ENCODE measurements at places on chromosomes 5 and 9. TPM values are rescaled to one million over a fixed set of nuclear protein-coding genes. Genes with fewer than 3 reads are reported as not detected.

- DNase-seq: no peak
Observed at GRCh38 chr9:69476797-69477196, 151.8 kb downstream of the ENTREP1 start.

GRCh38 chr9:115024925-115025535 is 92.9 kb downstream of the TNC start:
- DNase-seq: no peak

The GCNT4 gene
- polyA plus RNA-seq: 1.6 TPM

GRCh38 chr5:1007681-1008450 is 736 bp upstream of the NKD2 start:
- DNase-seq: no peak

GRCh38 chr9:105044518-105044917 is 116.6 kb upstream of the ABCA1 start:
- no peak for DNase-seq

- DNase-seq: no peak
Observed at GRCh38 chr5:14922456-14922855, 50.9 kb upstream of the ANKH start.

The PDZD2 gene
- polyA plus RNA-seq: 16.5 TPM

GRCh38 chr5:140273401-140273877 is 29.5 kb downstream of the PFDN1 start:
- DNase-seq: no peak

The SCGB3A2 gene
- 2,391 TPM for polyA plus RNA-seq

DNA sequence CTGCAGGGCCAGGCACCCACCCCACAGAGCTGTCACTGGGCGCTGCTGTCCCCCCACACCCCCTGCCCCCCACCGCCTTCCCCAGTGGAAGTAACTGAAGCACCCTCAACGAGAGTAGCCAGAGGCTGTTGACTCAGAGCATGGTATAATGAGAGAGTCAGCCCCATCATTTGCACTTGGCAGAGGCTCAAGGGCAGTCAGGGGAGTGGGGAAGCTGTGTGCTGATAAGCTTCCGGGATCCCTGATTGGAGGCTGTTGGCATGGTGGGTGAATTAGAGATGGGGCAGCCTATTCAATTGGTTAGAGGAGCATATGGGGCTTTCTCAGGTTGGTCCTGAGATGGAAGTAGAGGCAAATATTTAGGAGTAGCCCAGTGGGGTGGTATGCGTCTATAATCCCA is 77.1 kb upstream of the GOLM1 start:
- no peak for DNase-seq

The C9 gene
- not detected for polyA plus RNA-seq

The PDLIM7 gene
- 70.4 TPM for polyA plus RNA-seq

GRCh38 chr5:171580502-171581265 is 161.2 kb downstream of the FGF18 start:
- DNase-seq: peak; percentile 28

DNA sequence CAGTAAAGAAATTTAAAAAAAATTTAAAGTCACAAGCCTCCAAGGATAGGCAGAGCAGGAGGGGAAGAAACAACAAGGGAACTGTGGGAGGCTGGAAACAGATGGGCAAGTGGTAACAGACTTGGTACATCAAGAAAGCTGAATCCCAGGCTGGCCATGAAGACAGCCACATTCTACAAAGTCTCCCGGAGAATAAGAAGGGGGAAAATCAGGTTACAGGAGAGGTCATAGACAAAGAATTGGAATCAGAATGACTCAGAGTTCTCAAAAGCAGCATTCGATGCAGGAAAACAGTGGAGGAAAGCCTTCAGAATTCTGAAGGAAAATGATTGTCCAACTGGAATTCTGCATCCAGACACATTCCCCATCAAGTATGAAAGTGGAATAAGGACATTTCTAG is 129.7 kb downstream of the ADAMTS2 start:
- DNase-seq: no peak

DNA sequence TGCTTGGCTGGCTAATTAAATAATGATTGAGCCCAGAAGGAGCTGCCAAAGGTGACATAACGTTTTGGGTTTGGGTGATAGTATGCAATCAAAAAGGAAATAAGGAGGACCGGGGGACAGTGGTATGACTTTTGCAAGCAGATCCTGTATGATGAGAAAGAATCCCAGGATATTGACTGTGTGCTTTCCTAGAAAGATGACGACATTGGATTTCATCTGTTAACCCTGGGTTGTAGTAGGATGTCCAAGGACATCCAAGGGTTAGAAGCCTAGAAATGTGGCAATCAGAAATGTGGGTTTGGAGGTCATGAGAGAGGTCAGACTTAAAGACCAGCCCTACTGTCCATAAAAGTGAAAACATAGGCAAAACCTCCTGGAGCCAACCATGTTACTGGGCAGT is 50.3 kb upstream of the HMHB1 start:
- DNase-seq: no peak

DNA sequence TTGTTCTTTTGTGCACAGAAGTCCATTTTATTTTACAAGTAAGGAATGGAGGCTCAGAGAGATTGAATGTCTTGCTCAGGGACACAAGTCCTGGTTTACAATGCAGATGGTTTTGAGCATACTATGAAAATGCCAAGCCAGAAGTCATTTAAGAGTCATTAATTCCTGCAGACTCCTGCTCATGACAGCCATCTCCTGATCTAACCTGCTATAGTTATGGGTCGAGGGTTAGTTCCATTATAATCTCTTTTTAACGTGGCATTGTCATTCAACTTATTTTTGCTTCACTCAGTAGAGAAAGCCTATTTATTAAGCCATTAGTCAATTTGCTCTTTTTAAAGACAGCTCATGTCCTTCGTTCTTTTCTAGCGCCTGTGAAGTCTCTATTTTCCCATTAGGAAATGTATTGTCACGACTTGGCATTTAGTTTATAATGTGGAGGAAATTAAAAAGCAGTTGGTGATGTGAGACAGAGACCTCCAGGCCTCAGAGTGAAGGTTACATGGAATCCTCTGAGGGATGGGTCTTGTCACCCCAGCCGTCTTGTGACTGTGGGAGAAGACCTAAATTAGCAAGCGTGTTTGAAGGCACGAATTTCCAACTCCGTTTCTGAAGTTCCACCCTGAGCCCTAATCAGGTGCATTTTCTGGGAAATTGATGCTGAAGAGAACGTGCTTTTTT is 84.1 kb downstream of the ACTBL2 start:
- no peak for DNase-seq

The SH3TC2 gene
- polyA plus RNA-seq: 1.3 TPM

GRCh38 chr9:33375238-33375840 is 27.0 kb downstream of the AQP7 start:
- DNase-seq: no peak

The PLAC8L1 gene
- 0.87 TPM for polyA plus RNA-seq

DNA sequence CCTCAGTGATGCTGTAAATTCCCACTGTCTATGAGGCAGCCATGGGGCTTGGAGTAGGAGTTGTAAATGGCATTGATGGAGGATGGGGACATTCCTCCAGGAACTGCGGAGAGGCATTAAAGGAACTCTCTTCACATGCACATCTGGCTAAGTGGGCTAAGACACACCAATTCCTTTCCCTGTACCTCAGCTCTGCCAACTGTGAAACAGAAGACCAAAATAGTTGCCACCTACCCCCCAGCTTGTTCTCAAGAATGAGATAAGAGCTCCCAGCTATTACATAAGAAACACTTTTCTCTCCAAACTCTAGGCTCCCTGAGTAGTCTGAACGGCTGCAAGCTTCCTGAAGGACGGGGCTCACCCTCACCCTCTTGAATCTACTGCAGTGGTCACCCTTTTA is 144.6 kb upstream of the SLC30A5 start:
- no peak for DNase-seq

GRCh38 chr5:135264451-135265440 is 134.3 kb downstream of the MACROH2A1 start:
- DNase-seq: no peak

DNA sequence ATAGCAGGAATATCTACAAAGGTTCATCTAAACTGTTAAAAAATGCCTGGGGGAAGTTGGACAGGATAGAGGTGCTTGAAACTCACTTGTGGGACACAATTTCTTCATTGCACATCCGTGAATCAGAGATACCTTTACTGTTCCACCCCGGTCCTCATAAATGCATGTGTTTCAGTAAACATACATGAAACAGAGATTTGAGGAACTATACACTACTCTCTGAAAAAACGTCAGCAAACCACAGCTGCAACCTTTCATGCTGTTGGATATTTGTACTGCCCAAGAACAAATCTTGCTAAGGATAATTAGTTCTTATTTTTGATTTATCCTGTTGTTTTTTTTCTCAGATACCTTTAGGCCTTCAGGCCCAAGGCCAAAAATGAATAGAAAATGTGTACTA is 337.3 kb downstream of the KDM4C start:
- no peak for DNase-seq

The OBP2B gene
- polyA plus RNA-seq: not detected

DNA sequence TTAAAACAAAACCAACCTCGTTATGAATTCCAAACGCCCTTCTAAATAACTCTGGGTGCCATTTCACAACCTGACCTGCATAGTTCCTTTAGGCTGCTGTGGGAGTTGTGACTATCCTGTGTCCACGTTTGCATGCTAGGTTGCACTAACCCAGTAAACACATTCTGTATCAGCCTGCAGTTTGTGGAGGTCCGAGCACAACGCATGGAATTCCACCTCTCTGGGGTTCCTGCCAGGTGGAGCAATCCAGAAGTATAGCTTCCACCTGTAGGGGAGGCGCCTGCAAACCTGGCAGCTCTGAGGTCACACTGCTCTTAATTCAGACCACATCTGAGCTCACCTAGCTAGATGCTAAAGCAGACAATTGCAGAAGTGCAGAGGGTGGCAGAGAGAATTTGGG is 57.2 kb downstream of the MARCHF3 start:
- no peak for DNase-seq

The LPAR1 gene
- 68.9 TPM for polyA plus RNA-seq

DNA sequence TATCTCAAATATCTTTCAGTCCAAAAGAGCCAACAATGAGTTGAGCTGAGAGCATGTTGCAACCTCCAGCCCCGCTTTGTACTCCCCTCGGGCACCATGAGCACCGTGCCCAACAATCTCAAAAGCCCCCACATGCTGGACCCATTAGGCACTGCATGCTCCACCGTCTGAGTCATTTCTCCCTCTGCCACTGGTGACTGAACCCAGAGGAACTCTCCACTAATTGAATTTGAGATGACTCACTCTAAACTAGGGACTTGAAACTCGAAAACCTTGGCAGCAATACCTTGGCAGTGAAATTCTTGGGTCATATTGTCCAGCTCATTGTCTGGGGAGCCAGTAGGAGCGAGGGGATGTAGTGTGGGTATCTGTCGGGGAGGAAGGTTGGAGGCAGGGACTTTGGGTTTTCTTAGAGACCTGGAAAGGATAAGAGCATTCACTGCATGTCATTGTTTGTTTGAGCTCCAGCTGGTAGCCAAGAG is 49.9 kb upstream of the SLIT3 start:
- DNase-seq: no peak

DNA sequence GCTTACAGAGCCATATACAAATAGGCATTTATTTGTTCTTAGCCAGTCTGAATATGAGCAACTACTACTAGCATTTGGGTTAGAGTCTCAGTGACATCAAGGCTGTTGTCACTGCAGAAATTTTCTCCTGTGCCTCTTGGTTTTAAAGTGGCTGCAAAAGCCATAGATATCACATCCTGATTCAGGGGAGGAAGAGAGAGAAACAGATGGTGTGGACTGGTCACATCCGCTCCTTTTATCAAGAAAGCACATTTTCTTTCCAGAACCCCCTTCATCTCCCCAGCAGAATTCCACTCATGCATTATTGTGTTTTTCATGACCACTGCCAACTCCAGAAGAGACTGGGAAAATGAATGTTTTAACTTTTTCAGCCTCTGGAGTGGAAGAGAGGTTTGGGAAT is 69.8 kb downstream of the PTTG1 start:
- DNase-seq: no peak

The PCDHA1 gene
- polyA plus RNA-seq: 0.10 TPM

DNA sequence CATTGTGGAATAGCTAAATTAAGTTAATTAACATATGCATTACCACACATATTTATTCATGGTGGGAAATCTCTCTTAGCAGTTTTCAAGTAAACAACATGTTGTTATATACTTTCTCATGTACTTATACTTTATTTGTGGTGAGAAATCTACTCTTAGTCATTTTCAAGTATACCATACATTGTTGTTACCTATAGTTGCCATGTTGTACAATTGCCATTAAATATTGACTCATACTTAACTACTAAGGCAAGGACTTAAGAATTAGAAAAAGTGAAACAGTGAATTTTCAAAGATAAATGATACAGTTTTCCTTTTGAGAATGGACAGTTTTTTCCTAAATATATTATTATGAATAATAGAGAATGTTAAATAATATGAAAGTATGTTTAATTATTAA is 27.7 kb downstream of the UGCG start:
- DNase-seq: no peak

The ARSB gene
- 14.4 TPM for polyA plus RNA-seq

DNA sequence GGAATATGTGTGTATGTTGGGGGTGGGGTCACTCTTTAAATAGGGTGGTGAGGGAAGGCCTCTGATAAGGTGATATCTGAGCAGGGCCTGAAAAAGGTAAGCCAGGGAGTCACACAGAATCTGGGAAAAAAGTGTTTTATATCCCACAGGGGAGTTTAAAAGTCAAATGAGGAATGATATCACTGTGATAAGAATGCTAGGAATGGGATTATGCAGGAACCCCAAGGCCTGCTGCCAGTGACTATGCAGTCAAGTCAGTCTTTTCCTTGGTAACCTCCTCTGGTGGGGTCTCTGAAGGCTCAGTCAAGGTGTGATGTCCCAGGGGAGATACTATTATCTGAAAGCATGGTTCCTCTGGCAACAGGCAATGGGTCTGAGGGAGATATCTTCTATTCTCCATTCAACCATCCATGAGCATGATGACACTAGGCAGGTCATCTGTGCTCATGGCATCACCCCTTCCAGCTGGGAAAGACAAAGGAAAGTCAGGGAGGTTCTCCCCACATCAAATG is 53.5 kb downstream of the GRIA1 start:
- no peak for DNase-seq

DNA sequence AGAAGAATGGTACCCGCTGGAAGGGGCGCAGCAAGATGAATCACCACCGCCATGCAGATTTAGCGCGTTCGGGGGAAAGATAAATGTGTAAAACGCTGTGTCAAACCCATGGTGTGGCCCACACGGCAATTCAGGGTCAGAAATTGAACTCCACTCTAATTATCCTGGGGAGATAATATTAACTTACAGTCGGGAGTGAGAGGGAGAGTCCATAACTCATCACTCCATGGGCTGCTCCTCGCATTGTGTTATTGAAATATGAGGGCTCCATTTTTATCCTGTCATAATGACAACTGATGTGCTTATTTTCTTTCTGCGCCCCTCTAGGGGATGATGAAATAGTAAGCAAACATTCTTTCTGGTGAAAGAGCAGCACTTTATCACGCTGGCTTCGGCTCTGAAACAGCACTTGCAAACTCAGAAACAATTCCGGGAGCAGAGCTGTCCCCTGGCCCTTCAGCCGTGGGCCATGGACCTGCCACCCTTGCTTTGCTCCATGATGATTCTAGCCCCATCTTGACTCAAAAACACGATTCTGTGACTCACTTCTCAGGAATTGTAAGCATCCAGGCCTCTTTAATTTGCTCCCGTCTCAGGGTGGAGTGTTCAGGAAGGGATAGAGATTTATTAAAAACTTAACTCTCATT is 431.6 kb downstream of the IRX1 start:
- DNase-seq: no peak

- DNase-seq: no peak
Observed at GRCh38 chr5:82798676-82799075, 278.5 kb downstream of the TMEM167A start.

The DCAF12 gene
- polyA plus RNA-seq: 57.7 TPM
